ENCODE measurements at places on chromosomes 12 and 14.
A peak's percentile ranks its signal among the peaks of the same experiment; 100 is the strongest.

- DNase-seq: no peak
These were observed 224.2 kb upstream of the PWP1 start for GRCh38 chr12:107461222-107461975.

DNA sequence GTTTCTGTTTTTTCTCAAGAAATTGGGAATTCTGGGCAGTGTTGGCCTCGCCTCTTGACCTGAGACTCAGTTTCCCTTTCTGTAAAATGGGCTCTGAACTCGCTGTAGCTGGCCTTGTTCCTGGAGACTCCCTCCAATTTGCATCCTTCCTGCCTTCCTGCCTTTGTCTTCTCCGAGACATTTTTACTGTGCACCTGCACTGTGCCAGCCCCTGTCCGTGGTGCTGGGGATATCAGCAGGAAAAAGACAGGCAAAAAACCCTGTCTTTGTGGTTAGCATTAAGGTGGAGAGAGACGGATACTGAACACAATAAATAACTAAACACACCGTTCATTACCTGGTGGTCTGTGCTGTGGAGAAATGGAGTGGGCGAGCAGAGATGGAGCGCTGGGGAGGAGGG is 129.8 kb downstream of the AACS start:
- no peak for DNase-seq

DNA sequence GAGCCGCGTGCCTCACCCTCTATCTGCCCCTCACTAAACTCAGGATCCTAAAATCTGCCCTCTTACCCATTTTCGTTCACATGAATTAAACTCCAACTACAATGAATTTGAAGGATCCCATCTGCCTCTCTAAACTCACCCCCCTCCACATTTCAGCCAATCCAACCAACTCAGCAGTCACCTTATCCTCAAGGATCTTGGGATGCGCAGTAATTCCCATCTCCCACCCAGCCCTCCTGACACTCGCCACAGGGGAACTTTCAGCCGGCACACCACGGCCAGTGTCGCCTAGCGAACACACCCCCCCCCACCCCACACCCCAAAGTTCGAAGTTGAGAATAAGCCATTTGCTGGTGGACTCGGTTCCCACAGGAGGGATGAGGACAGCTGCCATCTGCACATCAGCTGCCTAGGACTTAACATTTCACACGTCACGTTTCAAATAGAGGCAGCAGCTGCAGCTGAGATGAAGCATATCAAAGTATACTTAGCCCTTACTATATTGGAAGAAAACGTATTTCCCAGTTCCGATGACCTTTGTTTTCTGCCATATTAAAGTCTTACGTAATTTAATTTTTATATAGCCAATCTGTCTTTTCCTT is 8.7 kb upstream of the SELPLG start:
- DNase-seq: peak; percentile 79

GRCh38 chr14:105069871-105070759 is 4.9 kb upstream of the GPR132 start:
- peak; percentile 63 for DNase-seq

DNA sequence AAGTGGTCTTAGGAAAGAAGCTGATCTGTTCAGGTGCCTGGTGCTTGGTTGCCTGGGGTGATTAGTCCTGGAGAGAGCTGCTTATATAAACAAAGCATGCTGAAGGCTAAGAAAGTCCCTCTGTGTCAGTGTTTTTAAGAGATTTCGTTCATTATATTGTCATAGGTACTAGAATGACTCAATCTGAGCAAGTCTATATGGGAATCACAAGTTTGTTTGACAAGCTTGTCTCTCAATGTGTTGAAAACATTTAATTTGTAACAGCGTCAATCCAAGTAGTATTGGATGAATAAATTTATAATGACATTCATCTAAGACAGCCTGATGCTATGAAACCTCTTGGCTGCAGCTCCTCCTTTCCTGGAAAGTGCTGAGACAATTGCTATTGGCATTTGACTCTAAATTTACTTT is 256.3 kb downstream of the TMTC2 start:
- DNase-seq: no peak

DNA sequence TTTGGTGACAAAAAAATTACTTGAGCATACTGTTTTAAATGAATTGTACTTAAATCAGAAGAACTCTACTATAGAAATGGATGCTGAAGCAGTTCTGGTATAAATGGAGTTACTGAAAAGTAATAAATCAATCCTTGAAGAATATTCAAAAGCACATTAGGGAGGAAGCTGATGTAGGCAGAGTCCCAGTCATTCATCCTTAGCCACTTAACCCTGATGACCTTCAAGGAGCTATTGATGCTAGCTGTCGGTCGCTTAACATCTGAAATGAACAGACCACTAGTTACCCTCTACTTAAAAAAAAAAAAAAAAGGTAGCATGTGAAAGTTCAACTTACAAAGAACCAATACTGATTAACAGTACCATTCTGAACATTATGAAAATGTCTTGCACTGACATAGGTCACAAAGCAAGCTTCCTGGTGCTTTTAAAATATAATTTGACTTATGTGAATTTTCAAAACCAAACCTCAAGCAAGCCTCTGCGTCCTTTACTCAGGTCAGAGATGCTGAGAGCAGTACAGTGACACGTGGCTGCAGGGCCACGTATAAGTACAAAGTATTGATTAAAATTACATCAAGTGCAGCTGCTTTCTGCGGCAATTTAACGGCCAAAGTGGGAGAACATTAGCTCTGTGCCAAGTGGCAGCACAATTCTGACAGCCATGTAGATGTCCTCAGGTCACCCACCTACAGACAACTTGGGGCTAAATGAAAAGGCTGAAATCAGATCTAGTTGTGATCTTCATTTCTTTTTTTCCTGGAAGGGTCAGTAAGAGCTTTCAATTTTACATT is 18.1 kb downstream of the PPM1H start:
- DNase-seq: no peak

DNA sequence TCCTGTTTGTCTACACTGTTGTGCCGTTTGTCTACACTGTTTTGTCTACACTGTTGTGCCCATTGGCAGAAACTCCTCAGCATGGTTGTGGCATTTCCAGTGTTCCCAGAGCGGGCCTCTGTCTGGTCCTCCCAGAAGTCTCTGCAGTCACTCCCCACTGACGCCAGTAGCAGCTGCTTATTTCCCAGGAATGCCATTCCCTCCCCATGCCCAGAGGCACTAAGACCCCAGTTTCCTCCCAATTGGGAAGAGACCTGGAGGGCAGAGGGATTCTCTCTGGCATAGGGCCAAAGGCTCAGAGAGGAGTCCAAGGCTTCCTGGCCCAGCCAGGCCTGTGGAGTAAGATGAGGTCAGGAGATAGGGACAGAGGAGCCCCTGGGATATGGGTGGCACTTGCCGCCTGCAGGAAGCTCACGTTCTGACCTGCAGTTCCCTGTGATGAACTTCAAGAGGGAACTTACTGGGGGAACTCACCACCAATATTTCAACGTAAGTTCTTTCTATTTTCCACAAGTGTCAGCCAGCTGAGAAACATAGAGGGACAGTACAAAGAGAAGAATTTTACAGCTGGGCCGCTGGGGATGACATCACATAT is 69.1 kb downstream of the TNFAIP2 start:
- no peak for DNase-seq
